Breast epithelium (tissue), 4 donors: ENCODE measurements at places on chromosomes 1 and 21. TPM values are rescaled to one million over a fixed set of nuclear protein-coding genes. Genes with fewer than 3 reads are reported as not detected.

DNA sequence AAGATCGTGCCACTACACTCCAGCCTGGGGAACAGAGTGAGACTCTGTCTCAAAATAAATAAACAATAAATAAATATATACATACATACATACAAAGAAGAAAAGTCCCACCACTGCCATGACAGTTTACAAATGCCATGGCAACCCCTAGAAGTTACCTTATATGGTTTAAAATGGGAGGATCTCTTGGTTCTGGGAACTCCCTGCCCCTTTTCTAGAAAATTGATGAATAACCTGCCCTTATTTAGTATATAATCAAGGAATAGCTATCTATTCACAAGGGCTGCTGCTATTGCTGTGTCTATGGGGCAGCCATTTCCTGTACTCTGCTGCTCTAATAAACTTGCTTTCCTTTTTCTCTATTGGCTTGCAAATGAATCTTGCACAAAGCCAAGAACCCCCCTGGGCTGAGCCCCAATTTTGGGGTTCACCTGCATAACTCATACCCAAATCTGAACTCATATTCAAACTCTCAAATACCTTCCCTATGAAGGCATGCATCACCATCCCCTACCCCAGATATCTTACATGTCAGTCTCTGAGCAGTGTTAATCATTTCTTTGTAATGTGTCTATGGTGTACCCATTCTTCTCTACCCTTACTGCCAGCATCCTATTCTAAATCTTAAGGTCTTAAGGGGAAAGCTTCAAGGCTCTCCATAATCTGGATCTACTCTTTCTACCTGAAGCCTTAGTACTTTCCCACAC lies 9.0 kb downstream of the GON4L start:
- no peak for DNase-seq
- H3K36me3 ChIP-seq, result no peaks in the 10 kb centered on the region
- no peaks in the 10 kb centered on the region for H3K4me1 ChIP-seq

GRCh38 chr1:89939059-89939570 lies 55.8 kb upstream of the ZNF326 start:
- no peaks in the 10 kb centered on the region for H3K4me1 ChIP-seq
- DNase-seq, result no peak
- H3K27me3 ChIP-seq, result no peaks in the 10 kb centered on the region
- H3K27ac ChIP-seq, result peak overlapping the region; percentile 64
- no peak overlapping the region for H3K4me3 ChIP-seq

DNA sequence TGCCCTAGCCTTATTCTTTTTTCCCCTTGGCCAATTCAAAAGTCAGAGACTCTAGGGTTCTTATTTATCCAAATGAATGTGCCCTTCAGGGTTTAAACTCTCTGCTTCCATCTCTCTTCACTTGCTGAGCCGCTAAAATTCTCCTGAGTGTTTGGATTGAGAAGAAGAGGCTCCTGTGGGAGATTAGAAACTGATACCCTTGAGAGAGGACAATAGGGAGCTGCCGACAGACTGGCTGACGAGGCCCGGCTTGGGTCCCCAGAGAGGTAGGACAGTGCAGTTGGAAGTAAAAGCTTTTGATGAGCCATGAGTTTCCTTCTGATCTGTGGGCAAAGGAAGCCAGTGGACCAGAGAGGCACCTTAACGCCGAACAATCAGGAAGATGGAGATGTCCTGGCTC lies 41.3 kb upstream of the UBE2U start:
- no peaks in the 10 kb centered on the region for H3K27me3 ChIP-seq
- no peak overlapping the region for H3K27ac ChIP-seq
- H3K36me3 ChIP-seq, result no peaks in the 10 kb centered on the region
- DNase-seq, result no peak

- H3K27me3 ChIP-seq, result no peaks in the 10 kb centered on the region
These were observed 62.3 kb upstream of the FMN2 start for GRCh38 chr1:240029418-240029817.

DNA sequence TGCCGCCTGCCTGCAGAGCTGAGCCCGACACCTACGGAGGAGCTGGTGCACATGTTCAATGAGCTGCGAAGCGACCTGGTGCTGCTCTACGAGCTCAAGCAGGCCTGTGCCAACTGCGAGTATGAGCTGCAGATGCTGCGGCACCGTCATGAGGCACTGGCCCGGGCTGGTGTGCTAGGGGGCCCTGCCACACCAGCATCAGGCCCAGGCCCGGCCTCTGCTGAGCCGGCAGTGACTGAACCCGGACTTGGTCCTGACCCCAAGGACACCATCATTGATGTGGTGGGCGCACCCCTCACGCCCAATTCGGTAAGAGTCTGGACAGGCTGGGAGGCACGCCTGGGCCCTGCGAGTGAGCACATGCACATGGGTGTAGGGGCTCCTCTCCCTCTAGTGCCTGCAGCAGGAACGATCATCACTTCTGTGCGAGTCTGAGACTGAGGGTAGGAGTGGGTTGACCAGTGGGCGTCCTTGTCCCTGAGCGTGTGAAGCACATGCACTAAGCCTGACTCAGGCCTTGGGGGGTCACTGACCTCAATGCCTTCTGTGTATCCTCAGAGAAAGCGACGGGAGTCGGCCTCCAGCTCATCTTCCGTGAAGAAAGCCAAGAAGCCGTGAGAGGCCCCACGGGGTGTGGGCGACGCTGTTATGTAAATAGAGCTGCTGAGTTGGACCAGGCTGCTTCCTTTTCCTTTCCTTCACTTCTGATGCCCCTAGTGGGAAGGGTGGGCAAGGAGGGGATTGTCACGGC lies 6.9 kb downstream of the DMAP1 start:
- no peak for DNase-seq
- H3K36me3 ChIP-seq, result no peaks in the 10 kb centered on the region

GRCh38 chr1:202811296-202812175 lies 782 bp downstream of the PCAT6 start:
- peak overlapping the region; percentile 73 for H3K4me3 ChIP-seq
- no peaks in the 10 kb centered on the region for H3K4me1 ChIP-seq
- peak overlapping the region; percentile 95 for H3K27ac ChIP-seq
- peak; percentile 21 for DNase-seq
- no peaks in the 10 kb centered on the region for H3K36me3 ChIP-seq

GRCh38 chr1:160238408-160238807 lies 23.9 kb downstream of the DCAF8 start:
- H3K27ac ChIP-seq, result no peak overlapping the region
- no peaks in the 10 kb centered on the region for H3K36me3 ChIP-seq
- no peaks in the 10 kb centered on the region for H3K4me1 ChIP-seq
- DNase-seq, result no peak

DNA sequence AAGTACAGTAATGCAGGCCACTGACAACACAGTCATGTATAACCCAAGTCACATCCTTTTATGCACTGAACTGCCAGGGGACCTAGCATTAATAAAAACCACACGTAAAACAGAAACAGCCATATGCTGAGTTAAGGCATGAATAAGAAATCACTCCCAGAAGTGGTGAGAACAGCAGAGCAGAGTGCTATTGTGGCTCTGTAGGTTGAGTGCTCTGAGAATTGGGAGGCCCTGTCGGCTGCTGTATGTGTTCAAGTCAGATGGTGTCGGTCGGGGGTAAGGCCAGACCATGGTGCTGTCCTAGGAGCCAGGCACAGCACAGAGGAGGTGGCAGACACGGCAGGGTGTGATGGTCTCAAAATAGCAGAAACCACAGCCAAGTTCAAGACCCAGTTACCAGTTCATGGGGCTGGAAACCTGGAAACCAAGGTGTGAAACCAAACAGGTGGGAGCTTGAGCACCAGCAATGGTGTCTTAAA lies 126.6 kb upstream of the COA6 start:
- no peaks in the 10 kb centered on the region for H3K27me3 ChIP-seq
- no peaks in the 10 kb centered on the region for H3K4me1 ChIP-seq
- no peak for DNase-seq
- no peak overlapping the region for H3K4me3 ChIP-seq

- no peak for DNase-seq
- no peak overlapping the region for H3K4me3 ChIP-seq
- no peaks in the 10 kb centered on the region for H3K27me3 ChIP-seq
- H3K4me1 ChIP-seq, result no peaks in the 10 kb centered on the region
- H3K36me3 ChIP-seq, result no peaks in the 10 kb centered on the region
These were observed 102.1 kb downstream of the TYW3 start for GRCh38 chr1:74835051-74835450.

DNA sequence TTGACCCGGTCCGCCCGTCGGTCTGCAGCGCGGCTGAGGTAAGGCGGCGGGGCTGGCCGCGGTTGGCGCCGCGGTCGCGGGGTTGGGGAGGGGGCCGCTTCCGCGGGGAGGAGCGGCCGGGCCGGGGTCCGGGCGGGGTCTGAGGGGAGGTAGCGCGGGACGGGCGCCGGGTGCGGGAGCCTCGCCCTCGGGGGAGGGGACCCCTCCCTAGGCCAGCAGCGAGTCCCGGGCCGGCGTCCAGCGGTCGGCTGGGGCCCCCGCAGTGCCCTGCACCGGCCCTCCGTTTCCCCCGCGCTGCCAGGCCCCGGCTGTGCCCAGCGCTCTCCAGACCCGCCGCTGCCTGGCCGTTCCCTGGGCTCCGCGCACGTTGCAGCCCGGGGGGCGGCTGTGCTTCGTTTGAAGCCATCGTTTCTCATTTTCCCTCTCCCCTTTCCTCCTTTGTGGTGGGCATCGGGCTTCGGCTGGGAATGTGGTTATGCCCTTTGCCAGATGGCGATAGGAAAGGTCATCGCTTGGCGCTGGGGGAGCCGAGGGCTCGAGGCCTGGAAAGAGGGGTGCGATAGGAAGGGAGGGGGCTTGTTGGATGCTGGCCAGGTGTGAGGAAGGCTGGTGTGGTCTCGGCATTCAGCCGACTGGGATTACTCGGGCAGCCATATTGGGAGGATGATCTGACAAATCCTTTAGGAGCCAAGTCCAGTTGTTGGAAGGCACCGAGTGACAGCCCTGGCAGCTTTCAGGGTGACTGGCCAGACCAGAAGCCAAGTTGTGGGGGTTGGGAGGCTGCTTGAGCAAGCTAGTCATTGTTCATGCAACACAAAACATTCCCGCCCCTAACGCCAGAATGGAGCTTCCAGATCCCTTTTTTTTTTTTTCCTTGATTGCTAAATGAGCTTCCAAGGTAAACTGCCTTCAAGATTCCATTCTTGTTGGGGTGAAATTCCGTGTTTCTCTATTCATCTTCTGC lies 753 bp downstream of the KIF1B start:
- peak; percentile 96 for DNase-seq
- no peaks in the 10 kb centered on the region for H3K36me3 ChIP-seq

DNA sequence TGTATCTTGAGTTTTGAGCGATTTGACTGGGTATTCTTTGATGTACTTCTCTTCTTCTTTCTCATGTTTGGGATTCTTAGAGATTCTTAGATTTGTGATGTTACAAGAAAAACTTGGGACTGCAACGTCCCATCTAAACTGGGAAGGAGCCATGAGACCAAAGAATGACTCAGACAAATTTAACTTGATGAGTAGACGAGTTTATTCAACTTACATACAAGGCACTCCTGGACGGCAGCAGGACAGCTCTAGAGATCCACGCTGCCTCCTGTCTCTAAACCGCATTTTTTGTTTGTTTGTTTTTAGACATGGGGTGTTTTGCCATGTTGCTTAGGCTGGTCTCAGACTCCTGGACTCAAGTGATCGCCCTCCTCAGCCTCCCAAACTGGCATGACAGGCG lies 137.1 kb downstream of the PIK3R3 start:
- no peaks in the 10 kb centered on the region for H3K4me1 ChIP-seq
- no peak overlapping the region for H3K27ac ChIP-seq
- H3K27me3 ChIP-seq, result no peaks in the 10 kb centered on the region
- H3K36me3 ChIP-seq, result no peaks in the 10 kb centered on the region
- DNase-seq, result no peak

DNA sequence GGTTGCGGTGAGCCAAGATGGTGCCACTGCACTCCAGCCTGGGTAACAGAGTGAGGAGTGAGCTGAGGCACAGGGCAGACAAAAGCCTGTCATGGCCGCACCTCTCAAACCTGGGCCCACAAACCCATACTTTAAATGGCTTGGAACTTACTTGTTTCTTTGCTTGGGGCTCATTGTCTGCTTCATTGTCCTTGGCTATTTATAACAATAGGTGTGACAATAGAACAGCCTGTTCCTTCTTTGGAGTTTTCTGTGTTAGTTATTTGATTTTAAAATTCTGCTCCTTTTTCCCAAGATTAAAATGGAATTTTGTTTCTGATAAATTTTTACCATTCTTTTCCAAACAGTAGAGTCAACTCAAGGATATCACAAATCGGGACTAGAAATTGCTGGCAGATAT lies 94.7 kb downstream of the PBX1 start:
- H3K4me1 ChIP-seq, result no peaks in the 10 kb centered on the region
- no peaks in the 10 kb centered on the region for H3K36me3 ChIP-seq
- H3K27ac ChIP-seq, result no peak overlapping the region
- H3K27me3 ChIP-seq, result no peaks in the 10 kb centered on the region
- DNase-seq, result no peak

Gene TBX15
- total RNA-seq, result 60.0 TPM

Gene PRDM2
- total RNA-seq, result 47.2 TPM

Gene SLC9C2
- not detected for total RNA-seq

Gene KRTAP12-1
- not detected for total RNA-seq

Gene TSACC
- total RNA-seq, result 1.5 TPM

Gene ELOA
- total RNA-seq, result 61.9 TPM
